ENCODE measurements at places on chromosomes 6 and 20. TPM values are rescaled to one million over a fixed set of nuclear protein-coding genes. Genes with fewer than 3 reads are reported as not detected.
A peak's percentile ranks its signal among the peaks of the same experiment; 100 is the strongest.

DNA sequence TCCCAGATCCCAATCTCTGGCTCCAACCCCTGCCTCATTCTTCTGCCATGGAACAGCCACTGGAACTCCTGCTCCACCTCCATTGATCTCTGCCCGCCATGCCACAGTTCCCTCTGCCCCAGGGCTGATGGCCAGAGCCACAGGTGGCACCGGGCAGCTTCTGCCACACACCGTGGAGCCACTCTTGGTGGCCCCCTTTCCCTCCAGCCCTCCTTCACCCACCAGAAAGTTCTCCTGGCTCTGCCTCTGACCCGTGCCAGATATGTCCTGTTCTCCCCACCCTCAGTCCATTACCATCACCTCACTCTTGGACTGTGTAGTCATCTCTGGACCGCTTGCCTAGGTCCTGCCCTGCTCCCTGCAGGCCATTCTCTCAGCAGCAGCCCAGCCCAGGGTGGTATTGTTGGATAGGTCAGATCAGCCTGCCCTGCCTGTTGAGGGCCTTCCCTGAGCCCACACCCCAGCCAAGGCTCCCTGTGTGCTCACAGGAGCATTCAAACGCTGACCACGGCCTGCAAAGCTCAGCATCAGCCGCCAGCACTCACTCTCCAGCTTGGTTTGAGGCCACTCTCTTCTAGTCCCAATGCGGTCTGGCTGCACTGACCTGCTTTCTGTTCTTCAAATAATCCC is 16.8 kb upstream of the SYNDIG1 start:
- DNase-seq = no peak

DNA sequence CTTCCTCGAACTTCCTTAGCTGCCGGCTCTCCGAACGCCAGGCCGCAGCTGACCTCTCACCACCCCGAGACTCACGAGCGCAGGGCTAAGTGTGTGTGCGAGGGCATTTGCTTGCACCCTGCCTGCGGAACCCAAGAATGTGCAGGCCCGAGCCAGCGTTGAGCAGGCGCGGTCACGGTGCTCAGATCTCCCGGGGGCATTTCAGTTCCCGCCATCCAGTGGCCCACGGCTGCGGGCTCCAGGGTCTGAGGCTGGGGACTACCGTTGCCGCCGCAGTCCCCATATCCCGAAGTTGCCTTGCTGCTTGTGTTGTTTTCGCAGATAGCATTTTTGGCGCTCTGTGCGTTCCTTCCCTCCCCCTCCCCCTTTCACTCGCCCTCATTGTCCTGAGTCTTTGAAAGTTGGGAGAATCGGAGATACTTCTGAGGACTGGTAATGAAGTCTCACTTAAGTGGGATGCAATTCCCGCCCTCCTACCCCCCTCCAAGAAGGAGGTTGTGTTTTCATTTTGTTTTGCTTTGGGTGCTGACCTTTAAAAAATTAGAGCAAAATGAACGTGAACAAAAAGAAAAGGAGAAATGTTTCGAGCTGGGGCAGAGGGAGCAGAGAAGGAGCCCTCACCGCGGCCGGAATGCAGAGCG is 1.7 kb downstream of the NR2E1 start:
- DNase-seq = peak; percentile 27

GRCh38 chr6:120700001-120700400 is 634.3 kb downstream of the TBC1D32 start:
- no peak for DNase-seq

GRCh38 chr6:3966426-3966825 is 112.5 kb downstream of the FAM217A start:
- DNase-seq = no peak

DNA sequence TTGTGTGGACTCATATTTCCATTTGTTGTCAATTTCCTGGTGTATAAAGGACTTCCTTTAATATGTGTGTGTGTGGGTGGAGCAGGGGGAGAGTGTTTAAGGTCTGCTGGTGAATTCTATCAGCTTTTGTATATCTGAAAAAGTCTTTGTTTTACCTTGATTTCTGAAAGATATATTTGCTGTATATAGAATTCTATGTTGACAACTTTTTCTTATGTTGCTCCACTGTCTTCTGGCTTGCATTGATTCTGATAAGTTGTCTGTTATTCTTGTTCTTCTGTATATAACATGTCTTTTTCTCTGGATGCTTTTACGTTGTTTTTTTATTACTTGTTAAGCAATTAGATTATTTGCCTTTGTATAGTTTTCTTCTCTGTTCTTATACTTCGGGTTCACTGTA is 90.0 kb upstream of the CEP162 start:
- DNase-seq = no peak

DNA sequence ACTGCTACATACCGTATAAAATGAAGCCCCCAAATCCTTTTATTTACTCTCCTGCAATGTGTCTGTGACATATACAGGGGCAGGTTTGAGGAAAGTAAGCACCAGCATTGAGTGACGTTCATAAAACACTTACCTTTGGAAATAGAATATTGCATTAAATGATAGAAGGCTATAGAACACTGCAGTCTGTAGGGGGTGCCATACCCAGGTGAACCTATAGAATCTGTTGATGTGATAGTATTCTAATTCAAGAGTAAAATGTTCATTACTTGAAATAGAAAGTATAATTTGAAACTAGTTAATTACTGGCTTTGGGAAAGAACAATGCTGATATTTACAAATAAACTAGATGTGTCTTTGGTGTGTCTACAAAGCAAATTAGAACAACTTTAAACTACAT is 47.0 kb upstream of the PRL start:
- DNase-seq = no peak

GRCh38 chr6:17768388-17768787 is 61.7 kb upstream of the NUP153 start:
- peak; percentile 37 for DNase-seq

- no peak for DNase-seq
These were observed 7.7 kb downstream of the SLC22A16 start for GRCh38 chr6:110468731-110469130.

DNA sequence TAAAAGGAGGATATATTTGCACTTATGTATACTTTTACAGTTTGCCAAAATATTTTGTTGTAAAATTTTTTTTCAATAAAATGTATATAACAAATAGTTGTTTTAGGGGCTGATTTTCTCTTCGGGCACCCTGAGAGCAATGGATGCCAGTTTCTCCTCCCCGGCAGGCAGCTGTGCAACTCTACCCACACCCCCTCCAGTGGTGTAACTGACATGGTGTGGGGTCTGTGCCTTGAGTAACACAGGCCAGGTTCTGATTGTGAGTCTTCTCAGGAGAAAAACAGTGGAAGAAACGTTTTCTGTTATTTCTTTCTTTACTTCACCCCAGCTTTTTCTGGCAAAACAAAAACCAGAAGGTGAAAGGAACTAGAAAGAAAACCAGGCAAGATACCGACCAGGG is 6.1 kb downstream of the FOXF2 start:
- DNase-seq = no peak

GRCh38 chr6:17987697-17988421 is 424 bp upstream of the KIF13A start:
- peak; percentile 33 for DNase-seq

DNA sequence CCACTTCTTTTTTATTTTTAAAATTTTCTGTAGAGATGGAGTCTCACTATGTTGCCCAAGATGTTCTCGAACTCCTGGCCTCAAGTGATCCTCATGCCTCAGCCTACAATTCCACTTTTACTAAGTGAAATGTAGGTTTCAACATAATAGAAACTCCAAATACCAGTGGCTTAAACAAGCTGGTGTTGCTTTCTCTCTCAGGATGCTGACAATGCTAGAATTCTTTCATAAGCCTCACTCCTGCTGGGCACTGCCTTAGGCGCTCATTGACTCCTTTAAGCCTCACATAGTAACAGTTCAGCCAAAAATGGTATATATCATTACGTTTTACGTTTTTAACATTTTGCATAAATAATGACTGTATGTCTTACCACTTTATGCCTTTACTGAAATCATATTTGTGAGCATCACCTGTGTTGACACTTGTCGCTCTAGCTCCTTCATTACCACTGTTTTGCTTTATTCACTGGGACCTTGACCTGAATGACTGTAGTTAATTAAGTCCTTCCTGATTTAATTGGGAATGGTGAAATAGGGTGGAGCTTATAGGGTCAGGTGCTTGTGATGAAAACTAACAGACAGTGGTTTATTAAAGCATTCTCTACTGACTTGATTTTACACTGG is 3.9 kb upstream of the CST9 start:
- no peak for DNase-seq

DNA sequence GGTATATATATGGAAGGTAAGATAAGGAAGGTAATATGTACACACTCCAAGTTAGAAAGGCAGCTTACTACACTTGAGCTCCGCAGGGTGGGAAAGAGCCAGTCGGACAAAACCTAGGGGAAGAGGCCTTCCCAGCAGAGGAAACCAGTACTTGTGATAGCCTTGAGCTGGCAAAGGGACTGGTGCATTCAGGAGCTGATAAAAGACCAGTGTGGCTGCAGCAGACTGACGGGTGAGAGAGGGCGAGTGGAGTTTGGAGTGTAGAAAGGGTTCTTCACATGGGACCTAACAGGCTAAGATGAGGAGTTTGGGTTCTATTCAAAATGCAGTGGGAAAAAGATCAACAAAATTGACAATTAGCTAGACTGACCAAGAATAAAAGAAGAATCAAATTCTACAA is 49.3 kb upstream of the KIF13A start:
- no peak for DNase-seq

DNA sequence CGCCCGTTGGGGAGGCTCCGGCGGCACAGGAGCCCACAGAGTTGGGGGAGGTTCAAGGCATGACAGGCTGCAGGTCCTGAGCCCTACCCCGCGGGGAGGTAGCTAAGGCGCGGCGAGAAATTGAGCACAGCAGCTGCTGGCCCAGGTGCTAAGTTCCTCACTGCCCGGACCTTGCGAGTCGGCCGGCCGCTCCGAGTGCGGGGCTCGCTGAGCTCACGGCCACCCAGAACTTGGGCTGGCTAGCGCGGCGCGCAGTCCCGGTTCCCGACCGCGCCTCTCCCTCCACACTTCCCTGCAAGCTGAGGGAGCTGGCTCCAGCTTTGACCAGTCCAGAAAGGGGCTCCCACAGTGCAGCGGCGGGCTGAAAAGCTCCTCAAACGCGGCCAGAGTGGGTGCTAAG is 23.9 kb upstream of the KIF13A start:
- no peak for DNase-seq

DNA sequence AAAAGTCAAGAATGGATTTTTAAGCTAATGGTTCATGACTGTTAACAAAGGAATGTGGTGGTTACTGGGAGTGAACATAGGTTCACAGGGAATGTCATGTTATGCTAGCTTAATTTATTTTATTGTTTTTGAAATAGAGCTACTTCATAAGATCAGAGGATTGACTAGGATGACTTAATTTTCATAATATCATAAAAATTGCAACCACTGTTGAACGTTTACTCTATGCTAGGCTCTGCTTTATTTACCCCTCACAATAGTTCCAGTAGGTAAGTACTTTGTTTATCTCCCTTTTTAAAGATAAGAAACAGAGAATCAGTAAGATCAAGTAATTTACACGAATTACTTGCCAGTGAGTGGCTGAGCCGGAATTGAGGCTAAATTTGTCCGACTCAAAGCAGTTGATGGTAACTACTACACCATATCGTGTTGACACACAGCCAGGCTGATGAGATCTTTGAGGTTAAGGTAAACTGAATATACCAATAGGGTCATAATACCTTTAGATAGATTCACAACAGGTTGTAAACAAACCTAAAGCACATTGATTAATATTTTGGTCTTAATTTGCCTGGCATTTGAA is 194.6 kb upstream of the CITED2 start:
- DNase-seq = no peak

GRCh38 chr6:148492654-148493290 is 150.1 kb downstream of the SASH1 start:
- no peak for DNase-seq

DNA sequence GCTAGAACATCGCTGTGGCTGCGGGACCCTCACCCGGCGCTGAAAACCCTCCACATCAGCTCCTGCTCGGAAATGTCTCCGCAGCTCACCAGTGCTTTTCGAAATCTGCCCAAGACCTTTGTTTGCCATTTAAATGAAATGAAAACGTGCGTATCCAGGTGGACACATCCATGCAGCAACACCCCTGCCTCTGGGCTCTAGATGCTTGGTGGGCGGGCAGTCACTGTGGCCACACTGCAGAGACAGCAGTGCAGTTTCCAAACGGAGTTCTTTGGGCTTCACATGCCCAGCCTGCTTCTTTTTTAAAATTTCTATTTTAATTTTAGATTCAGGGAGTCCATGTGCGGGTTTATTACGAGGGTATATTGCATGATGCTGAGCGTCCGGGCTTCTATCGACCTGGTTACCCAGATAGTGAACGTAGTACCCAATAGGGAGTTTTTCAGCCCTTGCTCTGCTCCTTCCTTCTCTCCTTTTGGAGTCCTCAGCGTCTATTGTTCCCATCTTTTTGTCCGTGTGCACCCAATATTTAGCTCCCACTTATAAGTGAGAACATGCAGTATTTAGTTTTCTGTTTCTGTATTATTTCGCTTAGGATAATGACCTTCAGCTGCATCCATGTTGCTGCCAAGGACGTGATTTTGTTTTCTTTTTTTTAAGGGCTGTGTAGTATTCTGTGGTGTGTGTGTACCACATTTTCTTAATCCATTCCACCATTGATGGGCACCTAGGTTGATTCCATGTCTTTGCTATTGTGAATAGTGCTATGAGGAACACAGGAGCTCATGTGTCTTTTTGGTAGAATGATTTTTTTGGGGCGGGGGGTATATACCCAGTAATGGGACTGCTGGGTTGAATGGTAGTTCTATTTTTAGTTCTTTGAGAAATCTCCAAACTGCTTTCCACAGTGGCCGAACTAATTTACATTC is 4.8 kb upstream of the TUBB2B start:
- DNase-seq = no peak

DNA sequence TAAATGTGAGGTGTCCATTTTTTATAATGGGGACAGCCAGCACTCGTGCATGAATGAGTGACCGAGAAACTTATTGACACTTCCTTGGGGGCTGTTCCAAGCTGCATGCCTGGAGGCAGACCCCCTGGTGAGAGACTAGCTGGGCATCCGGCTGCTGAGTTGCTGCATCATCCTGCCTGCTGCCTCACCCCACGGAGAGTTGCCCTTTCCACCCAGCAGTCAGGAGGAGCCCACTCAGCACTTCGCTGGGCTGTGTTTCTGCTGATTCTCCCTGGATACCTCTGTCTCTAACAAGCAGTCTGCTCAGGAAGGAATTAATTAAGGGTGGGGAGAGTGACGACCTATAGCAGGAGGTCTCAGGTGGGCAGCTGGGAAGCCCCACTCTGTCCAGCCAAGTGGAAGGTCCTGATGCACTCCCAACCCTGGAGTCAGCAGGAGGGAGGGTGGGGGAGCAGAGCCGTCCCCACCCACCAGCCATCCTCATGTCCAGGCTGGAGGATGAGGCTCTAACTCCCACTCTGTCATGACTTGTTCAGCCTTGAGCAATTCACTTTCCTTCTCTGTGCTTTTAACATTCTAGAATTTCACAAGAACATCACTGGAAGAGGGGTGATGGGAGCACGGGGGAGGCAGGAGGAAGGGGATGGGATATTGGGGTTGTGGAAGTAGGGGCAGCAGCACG is 177.3 kb downstream of the LRFN2 start:
- no peak for DNase-seq

Gene FAM83D
- 7.8 TPM for polyA plus RNA-seq

Gene ARMH2
- polyA plus RNA-seq = not detected

Gene LMBRD1
- 85.3 TPM for polyA plus RNA-seq

Gene TRERF1
- polyA plus RNA-seq = 5.1 TPM

Gene KCNK16
- 8.1 TPM for polyA plus RNA-seq

Gene GTSF1L
- not detected for polyA plus RNA-seq

Gene RRAGD
- 60.9 TPM for polyA plus RNA-seq

Gene BANF2
- not detected for polyA plus RNA-seq

Gene FAM217A
- 0.69 TPM for polyA plus RNA-seq

Gene SPTLC3
- 42.0 TPM for polyA plus RNA-seq
